CD4-positive, alpha-beta T cell treated with Interleukin-21 for 1 hour (primary cell): ENCODE measurements at places on chromosomes 7 and 10.
A peak's percentile ranks its signal among the peaks of the same experiment; 100 is the strongest.

DNA sequence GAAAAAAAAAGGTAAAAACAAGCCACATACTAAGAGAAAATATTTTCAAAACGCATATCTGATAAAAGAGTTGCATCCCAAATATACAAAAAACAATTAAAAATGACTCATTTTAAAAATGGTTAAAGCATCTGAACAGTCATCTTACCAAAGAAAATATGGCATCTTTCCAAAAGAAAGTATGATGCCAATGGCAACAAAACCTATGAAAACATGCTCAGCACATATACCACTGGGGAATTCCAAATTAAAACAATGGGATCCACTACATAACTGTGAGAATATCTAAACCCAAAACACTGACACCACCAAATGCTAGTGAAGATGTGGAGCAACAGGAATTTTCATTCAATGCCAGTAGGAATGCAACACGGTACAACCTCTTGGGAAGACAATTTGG is 39.3 kb downstream of the VSTM2A start:
- no peak for DNase-seq

DNA sequence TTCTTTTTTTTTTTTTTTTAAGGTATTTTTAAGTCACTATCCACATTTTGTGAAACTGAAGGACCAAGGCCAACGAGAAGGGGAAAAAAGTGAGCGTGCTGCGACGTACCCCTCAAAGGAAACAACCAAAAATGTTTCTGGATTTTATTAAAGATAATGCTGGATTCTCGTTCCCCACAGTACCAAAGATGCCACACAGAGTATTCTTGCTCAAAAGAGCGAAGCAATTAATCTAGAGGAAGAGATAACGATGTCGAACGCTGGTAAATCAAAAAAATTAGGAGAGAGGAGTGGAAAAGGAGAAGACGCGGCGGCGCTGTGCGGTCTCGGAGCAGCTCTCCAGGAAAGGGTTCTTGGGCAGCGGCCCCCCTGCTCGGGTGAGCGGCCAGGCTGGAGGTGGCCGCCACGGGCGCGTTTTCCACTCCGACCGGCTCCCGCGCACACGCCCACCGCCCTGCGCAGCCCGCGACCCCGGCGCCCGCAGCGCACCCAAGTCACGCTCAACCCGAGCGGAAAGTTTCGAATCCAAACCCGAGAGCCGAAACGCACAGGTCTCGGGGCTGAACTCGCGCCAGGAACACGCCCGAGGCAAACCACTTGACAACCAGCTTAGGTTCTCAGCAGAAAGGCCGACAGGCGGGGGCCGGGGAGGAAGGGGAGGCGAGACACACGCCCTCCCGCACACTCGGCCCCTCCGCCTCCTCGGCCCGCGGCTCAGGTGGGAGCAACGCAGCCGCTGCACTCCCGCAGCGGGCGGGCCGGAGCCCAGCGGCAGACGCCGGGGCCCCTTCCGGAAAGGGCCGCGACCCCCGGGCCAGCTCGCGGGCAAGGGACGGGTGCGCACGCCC is 989 bp downstream of the SRPK2 start:
- peak; percentile 55 for DNase-seq

DNA sequence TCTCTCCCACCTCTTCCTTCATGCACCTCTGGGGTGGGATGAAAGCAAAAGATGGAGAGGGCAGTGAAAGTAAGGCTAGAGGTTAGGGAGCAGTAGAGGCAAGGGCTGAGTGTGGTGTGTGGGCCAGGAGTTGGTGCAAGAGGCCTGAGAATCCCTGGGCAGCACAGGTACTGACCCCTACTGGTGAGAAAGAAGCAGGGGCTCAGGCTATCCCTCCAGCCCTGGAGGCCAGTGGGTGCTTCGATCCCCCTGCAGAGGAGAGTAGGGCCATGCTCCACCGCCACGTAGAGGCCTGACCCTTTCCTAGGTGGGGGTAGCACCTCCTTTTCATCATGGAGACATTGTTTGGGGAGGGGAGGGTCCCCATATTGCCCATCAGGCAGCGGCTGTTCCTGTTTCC is 9.8 kb downstream of the CDHR1 start:
- no peak for DNase-seq

GRCh38 chr7:151438864-151439601 is 908 bp downstream of the CRYGN start:
- no peak for DNase-seq

GRCh38 chr7:148336411-148336810 is 254.2 kb upstream of the C7orf33 start:
- DNase-seq, result no peak
